A673 (cell line): ENCODE measurements at places on chromosomes 7 and 10. TPM values are rescaled to one million over a fixed set of nuclear protein-coding genes. Genes with fewer than 3 reads are reported as not detected.

GRCh38 chr7:102927312-102927933, 14.6 kb downstream of the LRRC17 start:
- H3K27ac ChIP-seq, result no peak overlapping the region
- no peaks in the 10 kb centered on the region for H3K27me3 ChIP-seq
- H3K36me3 ChIP-seq, result no peaks in the 10 kb centered on the region
- no peak for DNase-seq
- peaks cover 11% of the 10 kb centered on the region for H3K4me1 ChIP-seq

- H3K36me3 ChIP-seq, result no peaks in the 10 kb centered on the region
- DNase-seq, result no peak
Measured at GRCh38 chr10:98158576-98158975, 24.1 kb downstream of the R3HCC1L start.

GRCh38 chr7:30915005-30915601, 3.5 kb downstream of the AQP1 start:
- DNase-seq, result no peak
- H3K4me3 ChIP-seq, result no peak overlapping the region
- no peaks in the 10 kb centered on the region for H3K4me1 ChIP-seq
- H3K27ac ChIP-seq, result no peak overlapping the region
- H3K27me3 ChIP-seq, result no peaks in the 10 kb centered on the region

- no peak for DNase-seq
- no peaks in the 10 kb centered on the region for H3K36me3 ChIP-seq
- H3K4me3 ChIP-seq, result no peak overlapping the region
- no peaks in the 10 kb centered on the region for H3K27me3 ChIP-seq
- H3K4me1 ChIP-seq, result no peaks in the 10 kb centered on the region
Measured at GRCh38 chr7:34425194-34425593, 232.8 kb upstream of the NPSR1 start.

DNA sequence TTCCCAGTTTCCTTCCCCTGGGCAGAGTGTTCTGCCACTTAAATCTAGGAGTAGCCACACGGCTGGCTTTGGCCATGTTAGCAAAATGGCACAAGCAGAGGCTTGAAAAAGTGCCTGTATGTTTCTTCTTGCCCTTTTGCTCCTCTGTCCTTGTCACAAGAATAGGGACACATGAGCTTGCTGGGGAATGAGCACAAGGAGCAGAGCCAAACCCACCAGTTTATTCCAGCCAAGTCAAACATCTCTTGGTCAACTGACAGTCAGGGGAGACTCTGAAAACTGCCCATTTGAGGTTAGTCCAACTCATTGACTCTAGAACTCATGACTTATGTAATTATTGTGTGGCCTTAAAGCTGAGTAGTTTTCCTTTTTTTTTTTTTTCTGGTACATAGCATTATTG, 739.7 kb upstream of the FZD8 start:
- H3K27ac ChIP-seq, result no peak overlapping the region
- no peaks in the 10 kb centered on the region for H3K36me3 ChIP-seq
- H3K27me3 ChIP-seq, result no peaks in the 10 kb centered on the region
- H3K4me1 ChIP-seq, result no peaks in the 10 kb centered on the region
- no peak for DNase-seq

DNA sequence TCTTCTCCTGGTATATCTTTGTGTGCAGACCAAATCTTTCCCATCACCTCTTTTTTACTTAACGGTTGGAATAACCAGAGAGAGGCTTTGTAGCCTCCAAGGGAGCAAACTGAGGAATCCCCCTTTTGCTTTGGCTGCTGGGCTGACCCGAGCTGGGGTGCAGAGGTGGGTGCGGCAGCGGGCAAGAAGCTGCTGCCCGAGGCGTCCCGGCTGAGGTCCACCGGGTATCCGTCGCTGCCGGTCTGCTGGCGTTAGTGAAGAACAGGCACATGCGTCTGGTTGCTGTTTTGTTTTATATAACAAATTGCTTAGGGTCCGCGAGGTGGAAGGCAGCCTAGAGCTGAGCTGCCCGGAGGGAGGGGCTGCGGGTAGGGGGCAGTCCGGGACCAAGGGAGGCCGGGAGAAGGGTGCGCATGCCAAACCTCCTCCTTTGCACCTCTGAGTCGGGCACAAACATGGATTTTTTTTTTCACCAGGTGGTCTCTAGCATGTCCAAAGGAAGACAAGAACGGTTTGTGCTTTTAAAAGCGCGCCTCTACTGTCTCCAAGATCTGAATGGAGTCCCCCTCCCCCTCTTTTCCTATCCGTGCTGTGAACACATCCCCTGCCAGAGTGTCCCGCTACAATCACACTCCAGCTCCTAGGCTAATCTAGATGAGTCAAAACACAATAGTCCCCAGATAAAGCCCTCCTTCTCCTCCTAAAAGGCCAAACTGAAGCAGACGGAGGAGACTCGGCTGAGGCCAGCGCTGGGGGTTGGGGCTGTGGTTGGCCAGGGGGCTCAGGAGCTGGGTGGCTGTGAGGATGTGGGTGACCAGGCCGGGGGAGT, 6.8 kb upstream of the GATA3 start:
- H3K36me3 ChIP-seq, result no peaks in the 10 kb centered on the region
- no peak for DNase-seq
- no peak overlapping the region for H3K4me3 ChIP-seq

DNA sequence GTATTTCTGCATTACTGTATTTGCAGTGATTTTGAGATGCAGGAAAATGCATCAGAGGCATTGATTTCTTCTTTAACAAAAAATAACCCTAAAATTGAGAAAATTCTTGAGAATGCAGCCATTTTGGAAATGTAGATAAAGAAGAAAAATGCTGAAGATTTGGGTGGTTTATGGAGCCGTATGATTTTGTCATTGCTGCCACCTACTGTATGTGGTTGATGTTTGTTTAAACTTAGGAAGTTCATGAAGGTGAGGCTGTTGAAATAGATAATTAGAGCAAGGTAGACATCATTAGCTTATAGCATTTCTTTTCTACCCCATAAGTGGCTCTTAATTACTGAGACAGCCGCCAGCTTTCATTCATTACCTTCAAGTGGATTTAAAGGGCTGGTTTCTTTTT, 92.1 kb upstream of the SAMD8 start:
- H3K27ac ChIP-seq, result no peak overlapping the region
- DNase-seq, result peak; percentile 61
- no peaks in the 10 kb centered on the region for H3K27me3 ChIP-seq
- no peak overlapping the region for H3K4me3 ChIP-seq

GRCh38 chr7:38169847-38170246, 8.2 kb upstream of the STARD3NL start:
- no peak overlapping the region for H3K4me3 ChIP-seq
- no peak overlapping the region for H3K27ac ChIP-seq
- no peaks in the 10 kb centered on the region for H3K4me1 ChIP-seq
- peaks cover 66% of the 10 kb centered on the region for H3K27me3 ChIP-seq
- H3K36me3 ChIP-seq, result no peaks in the 10 kb centered on the region

GRCh38 chr7:151491859-151492258, 27.8 kb downstream of the RHEB start:
- no peaks in the 10 kb centered on the region for H3K27me3 ChIP-seq
- H3K27ac ChIP-seq, result no peak overlapping the region
- no peak overlapping the region for H3K4me3 ChIP-seq
- H3K36me3 ChIP-seq, result peaks cover 34% of the 10 kb centered on the region

DNA sequence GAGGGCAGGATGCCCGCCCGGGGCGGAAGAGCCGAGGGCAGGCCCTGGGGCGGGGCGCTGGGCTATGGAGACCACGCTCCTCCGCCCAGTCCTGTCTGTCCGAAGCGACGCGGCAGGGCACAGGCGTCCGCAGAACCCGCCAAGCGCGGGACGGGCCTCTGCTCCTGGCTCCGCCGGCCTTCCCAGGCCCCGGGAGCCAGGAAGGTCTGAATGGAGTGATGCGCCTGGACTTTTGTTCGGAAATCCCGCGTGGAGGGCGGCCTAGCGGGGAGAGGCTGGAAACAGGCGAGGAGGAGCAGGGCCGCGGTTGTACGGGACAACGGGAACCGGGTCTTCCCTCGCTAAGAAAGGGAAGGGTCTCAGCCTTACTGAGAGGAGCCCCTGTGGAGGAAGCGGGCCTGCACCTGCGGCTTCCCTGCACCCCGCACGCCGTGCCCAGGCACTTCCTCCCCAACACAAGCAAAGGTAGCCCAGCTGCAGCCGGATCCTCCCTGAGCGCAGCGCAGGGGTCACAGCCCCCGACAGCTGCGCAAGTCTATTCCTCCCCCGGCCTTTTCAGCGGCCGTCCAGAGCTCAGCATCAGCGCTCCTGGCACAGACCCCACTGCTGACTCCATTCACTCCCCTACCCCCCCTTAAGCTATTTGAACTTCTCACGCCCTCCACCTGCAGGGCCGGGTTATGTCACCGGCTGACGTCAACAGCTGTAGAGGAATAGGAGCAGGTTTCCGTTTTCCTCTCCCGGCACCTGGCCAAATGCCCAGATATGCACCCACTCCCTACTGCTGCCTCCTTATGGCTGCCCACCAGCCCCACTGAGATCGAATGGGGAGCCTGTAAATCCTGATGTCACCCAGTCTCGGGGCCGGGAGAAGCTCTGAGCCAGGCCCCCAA, 143.2 kb upstream of the RET start:
- DNase-seq, result peak; percentile 65
- H3K4me1 ChIP-seq, result peaks cover 24% of the 10 kb centered on the region
- no peaks in the 10 kb centered on the region for H3K36me3 ChIP-seq
- no peak overlapping the region for H3K4me3 ChIP-seq

- no peak for DNase-seq
- no peak overlapping the region for H3K27ac ChIP-seq
- peaks cover 24% of the 10 kb centered on the region for H3K4me1 ChIP-seq
- H3K27me3 ChIP-seq, result no peaks in the 10 kb centered on the region
Measured at GRCh38 chr10:101040851-101041250, 9.8 kb downstream of the SFXN3 start.

DNA sequence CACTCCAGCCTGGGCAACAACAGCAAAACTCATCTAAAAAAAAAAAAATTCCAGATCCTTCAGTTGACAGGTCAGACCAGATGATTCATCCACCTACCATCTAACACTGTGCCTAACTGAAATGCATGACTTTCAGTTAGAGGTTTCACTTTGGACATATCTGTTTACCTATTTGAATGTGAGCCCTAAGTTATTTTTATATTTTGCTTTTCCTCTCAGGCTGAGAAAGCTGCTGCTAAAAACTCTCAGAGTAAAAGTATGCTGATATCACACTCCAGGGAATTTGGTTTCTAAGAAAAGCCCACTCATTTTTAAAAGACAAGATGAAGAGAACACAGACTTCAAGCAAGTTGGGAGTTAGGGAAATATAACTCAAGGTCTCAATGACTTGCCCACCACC, 126.0 kb downstream of the SGMS1 start:
- H3K27me3 ChIP-seq, result no peaks in the 10 kb centered on the region
- H3K4me3 ChIP-seq, result no peak overlapping the region
- no peaks in the 10 kb centered on the region for H3K36me3 ChIP-seq
- H3K4me1 ChIP-seq, result no peaks in the 10 kb centered on the region
- DNase-seq, result no peak
- H3K27ac ChIP-seq, result no peak overlapping the region

DNA sequence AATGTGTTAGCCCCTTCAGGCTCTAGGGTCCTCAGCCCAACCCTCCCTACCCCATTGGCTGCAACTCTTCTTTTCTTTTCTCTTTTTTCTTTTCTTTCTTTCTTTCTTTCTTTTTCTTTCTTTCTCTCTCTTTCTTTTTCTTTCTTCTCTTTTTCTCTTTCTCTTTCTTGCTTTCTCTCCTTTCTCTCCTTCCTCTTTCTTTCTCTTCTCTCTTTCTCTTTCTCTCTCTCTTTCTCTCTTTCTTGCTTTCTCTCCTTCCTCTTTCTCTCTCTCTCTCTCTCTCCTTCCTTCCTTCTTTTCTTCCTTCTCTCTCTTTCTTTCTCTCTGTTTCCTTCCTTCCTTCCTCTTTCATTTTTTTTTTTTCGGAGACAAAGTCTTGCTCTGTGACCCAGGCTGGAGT, 458.9 kb downstream of the TYW1 start:
- no peak overlapping the region for H3K4me3 ChIP-seq
- peaks cover 6% of the 10 kb centered on the region for H3K27me3 ChIP-seq
- H3K27ac ChIP-seq, result no peak overlapping the region
- no peaks in the 10 kb centered on the region for H3K36me3 ChIP-seq
- H3K4me1 ChIP-seq, result no peaks in the 10 kb centered on the region

- no peak overlapping the region for H3K4me3 ChIP-seq
- no peaks in the 10 kb centered on the region for H3K36me3 ChIP-seq
- H3K27ac ChIP-seq, result no peak overlapping the region
- no peak for DNase-seq
- H3K4me1 ChIP-seq, result peaks cover 4% of the 10 kb centered on the region
Measured at GRCh38 chr10:19730907-19731217, 85.4 kb upstream of the PLXDC2 start.

DNA sequence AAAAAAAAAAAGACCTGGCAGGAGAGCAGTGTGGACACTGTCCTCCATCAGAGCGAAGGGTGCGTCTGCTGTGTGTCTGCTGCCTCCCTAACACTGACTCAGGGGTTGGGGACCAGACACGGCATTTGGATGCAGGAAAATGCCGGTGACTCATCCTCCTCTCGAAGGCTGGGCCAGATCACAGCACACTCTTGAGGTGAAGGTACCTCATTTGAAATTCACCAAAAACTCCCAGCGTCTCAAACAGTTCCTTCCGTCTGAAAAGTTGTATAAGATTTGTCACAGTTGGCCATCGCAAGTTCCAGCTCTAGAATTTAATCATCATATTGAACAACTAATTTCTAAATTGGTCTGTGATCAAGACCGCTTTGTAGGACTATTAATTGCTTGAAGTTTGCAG, 118.1 kb upstream of the LYZL2 start:
- no peaks in the 10 kb centered on the region for H3K4me1 ChIP-seq
- no peaks in the 10 kb centered on the region for H3K36me3 ChIP-seq
- no peak for DNase-seq
- H3K27ac ChIP-seq, result no peak overlapping the region
- H3K4me3 ChIP-seq, result no peak overlapping the region

DNA sequence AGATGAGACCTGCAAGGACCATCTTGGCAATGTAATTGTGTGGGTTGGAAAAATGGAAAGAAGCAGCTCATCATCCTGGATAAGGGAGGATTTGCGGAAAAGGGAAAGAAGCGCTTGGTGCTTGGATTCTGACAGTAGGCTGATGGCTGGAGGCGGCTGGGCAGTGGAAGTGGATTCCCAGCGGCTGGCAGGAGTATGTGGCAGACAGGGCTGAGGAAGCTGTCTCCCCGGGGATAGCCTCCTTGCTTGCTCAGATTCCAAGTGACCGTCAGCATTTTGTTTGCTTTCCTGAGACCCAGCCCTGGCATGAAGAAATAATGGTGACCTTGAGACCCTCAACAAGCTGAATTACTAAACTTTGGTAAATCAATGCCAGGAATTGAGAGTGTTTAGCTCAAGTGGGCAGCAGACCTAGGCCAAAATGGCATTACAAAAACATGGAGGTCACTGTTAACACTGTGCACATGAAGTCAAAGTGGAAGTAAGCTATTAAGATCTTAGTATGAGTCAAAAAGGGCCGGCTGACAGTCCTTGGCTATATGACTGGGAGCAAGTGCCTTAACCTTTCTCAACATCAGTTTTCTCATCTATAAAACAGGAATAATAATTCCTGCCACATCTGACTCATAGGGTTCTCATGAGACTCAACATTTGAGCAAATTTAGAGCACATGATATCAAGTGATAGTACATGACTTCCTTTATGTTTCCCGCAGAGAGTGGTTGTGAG, 21.3 kb downstream of the SLC25A28 start:
- H3K27ac ChIP-seq, result no peak overlapping the region
- no peaks in the 10 kb centered on the region for H3K27me3 ChIP-seq
- H3K36me3 ChIP-seq, result no peaks in the 10 kb centered on the region
- no peak overlapping the region for H3K4me3 ChIP-seq
- no peaks in the 10 kb centered on the region for H3K4me1 ChIP-seq
- no peak for DNase-seq

FAM180A gene
- not detected in 2 replicates for total RNA-seq

ICA1 gene
- total RNA-seq, result not detected in 2 replicates

CALCR gene
- not detected in 2 replicates for total RNA-seq

TMEM213 gene
- total RNA-seq, result not detected in 2 replicates

PHKG1 gene
- total RNA-seq, result 2.0 and 2.3 TPM in 2 replicates

ABCB1 gene
- total RNA-seq, result not detected in 2 replicates

MSMB gene
- total RNA-seq, result not detected in 2 replicates

SNCG gene
- total RNA-seq, result not detected in 2 replicates

CC2D2B gene
- total RNA-seq, result not detected in 2 replicates
